CD4-positive, alpha-beta T cell treated with Interleukin-21 for 1 hour (primary cell): ENCODE measurements at places on chromosomes 1 and 21.
A peak's percentile ranks its signal among the peaks of the same experiment; 100 is the strongest.

DNA sequence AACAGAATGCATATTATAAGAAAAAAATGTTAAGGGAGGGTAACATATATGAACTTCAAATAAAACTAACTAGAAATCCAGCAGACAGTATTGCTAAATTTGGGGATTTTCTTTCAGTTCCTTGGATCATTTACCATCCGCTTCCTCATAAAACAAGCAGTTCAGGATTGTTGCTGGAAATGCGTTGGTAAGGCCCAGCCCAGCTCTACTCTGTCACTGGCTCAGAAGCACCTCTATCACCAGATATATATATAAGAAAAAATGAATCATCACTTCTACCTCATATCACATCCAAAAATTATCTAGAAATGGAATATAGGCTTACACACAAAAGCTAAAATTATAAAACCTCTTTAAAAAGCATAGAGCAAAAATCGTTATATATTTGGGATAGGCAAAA, 28.2 kb upstream of the COG2 start:
- no peak for DNase-seq

DNA sequence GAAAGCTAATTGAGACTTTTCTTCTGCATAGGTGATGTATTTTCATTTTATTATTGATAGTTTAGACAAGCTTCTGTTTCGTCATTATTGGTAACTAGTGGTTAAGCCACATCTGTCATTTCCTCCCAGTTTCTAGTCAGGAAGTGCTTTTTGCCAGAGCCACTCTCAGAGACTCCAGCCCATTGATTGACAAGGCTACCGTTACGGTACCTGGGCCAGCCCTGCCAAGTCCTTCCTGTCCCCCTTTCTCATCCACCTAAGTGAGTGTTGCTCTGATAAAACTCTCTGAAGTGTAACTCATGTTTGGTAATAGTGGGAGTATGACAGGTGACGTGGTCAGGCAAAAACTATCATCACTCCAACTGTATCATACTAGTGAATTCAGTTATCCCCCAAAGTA, 29.6 kb upstream of the AGL start:
- DNase-seq = peak; percentile 59

- DNase-seq = no peak
Measured at GRCh38 chr1:30695439-30695841, 27.9 kb downstream of the MATN1 start.

DNA sequence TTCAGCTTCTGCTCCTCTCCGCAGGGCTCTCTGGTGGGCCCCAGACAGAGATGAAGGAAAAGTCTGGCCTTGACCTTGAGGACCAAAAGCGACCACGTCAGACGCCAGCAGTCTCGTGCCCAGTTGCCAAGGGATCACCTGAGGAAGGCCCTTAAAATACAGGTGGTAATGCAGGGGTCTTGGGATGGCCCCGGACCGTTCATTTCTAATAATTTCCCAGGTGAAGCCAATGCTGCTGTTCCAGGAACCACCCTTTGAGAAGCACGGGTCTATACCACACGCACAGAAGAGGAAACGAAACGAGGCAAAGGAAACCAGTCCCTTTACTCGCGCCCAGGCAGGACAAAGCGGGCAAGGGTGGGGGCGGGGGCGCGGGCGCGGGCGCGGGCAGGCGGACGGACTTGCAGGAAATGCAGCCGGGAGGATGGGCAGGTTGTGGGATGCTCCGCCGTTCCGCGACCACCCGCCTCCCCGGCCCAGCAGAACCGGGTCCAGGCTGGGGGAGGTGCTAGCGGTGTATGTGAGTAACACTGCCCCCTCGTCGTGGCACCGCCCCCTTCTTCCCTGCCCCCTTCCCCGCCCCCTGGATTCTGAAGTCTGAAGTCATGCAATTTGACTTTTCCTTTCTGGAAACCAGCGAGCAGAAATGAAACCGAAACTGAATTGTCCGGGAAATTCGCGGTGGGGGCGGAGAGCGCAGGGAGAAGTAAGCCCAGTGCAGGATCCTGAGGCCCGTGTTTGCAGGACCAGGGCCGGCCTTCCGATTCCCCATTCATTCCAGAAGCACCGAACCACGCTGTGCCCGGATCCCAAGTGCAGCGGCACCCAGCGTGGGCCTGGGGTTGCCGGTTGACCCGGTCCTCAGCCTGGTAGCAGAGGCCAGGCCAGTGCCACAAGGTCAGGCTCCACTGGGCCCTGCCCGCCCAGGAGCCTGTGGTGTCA, 5.8 kb upstream of the MX1 start:
- DNase-seq = peak; percentile 71

GRCh38 chr1:167462341-167462740, 56.0 kb downstream of the CD247 start:
- no peak for DNase-seq

GRCh38 chr1:227225715-227226346, 92.5 kb downstream of the CDC42BPA start:
- DNase-seq = no peak
